Activated T-helper 2 cell treated with anti-CD3 and anti-CD28 coated beads, Interferon-gamma antibody, Interleukin-2, Interleukin-4, amounts not matched to agents 10 μg/mL and 5 μg/mL and 100 μg/mL, durations not matched to agents 14 hours and 24 hours and 36 hours (primary cell): ENCODE measurements at places on chromosomes 16 and 17.
A peak's percentile ranks its signal among the peaks of the same experiment; 100 is the strongest.

GRCh38 chr17:11997972-11998233 is 628 bp upstream of the ZNF18 start:
- no peaks in the 10 kb centered on the region for H3K27me3 ChIP-seq
- H3K27ac ChIP-seq, result peak overlapping the region; percentile 89
- DNase-seq, result no peak
- H3K36me3 ChIP-seq, result peaks cover 4% of the 10 kb centered on the region

DNA sequence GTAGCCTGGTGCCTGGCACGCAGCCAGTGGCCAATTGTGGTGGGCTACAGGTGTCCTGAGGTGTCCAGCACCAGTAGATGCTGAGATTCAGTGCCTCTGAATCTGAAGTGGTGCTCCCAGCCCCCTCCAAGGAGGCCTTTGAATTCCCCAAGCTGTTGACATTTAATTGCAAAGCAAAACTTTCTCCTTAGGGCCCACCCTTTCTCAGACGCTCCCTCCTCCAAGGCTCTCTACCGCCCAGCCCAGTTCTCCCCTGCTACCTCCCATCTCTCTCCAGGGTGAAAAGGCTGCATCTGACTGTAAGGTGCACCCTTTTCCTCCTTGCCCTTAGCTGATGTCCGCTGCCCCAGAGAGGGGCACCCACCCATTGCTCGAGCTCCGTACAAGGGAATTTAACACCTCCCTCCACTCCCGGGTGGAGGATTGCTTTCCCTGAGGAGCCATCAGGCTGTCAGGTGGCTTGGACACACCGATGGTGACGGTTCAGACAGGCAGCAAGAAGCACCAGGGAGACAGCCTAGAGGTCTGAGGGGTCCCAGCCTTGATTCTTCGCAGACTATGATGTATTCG is 1.7 kb downstream of the BEAN1 start:
- H3K4me1 ChIP-seq, result no peaks in the 10 kb centered on the region
- no peak for DNase-seq
- peaks cover 75% of the 10 kb centered on the region for H3K27me3 ChIP-seq

- H3K4me3 ChIP-seq, result no peak overlapping the region
- no peaks in the 10 kb centered on the region for H3K4me1 ChIP-seq
- peaks cover 5% of the 10 kb centered on the region for H3K27me3 ChIP-seq
- no peak overlapping the region for H3K27ac ChIP-seq
- no peaks in the 10 kb centered on the region for H3K36me3 ChIP-seq
Observed at GRCh38 chr16:6019490-6019991, 921.9 kb upstream of the EEF2KMT start.

- H3K4me1 ChIP-seq, result peaks cover 64% of the 10 kb centered on the region
- no peak for DNase-seq
- no peak overlapping the region for H3K27ac ChIP-seq
- H3K27me3 ChIP-seq, result no peaks in the 10 kb centered on the region
Observed at GRCh38 chr17:66429680-66430079, 127.3 kb downstream of the PRKCA start.

GRCh38 chr17:68734931-68735330 is 133.8 kb upstream of the FAM20A start:
- H3K27me3 ChIP-seq, result peaks cover 19% of the 10 kb centered on the region
- no peak for DNase-seq
- H3K36me3 ChIP-seq, result no peaks in the 10 kb centered on the region

GRCh38 chr16:89739383-89739782 is 18.0 kb downstream of the ZNF276 start:
- H3K27ac ChIP-seq, result no peak overlapping the region
- peaks cover 15% of the 10 kb centered on the region for H3K4me1 ChIP-seq
- H3K4me3 ChIP-seq, result no peak overlapping the region
- no peak for DNase-seq
- H3K36me3 ChIP-seq, result peaks cover 84% of the 10 kb centered on the region

- no peaks in the 10 kb centered on the region for H3K27me3 ChIP-seq
- no peak overlapping the region for H3K27ac ChIP-seq
- H3K4me1 ChIP-seq, result peaks cover 22% of the 10 kb centered on the region
- H3K36me3 ChIP-seq, result no peaks in the 10 kb centered on the region
- no peak for DNase-seq
Observed at GRCh38 chr16:67517661-67518423, 10.8 kb upstream of the RIPOR1 start.

GRCh38 chr17:17859909-17860765 is 23.4 kb upstream of the SREBF1 start:
- DNase-seq, result peak; percentile 50
- H3K36me3 ChIP-seq, result no peaks in the 10 kb centered on the region
- H3K27ac ChIP-seq, result no peak overlapping the region

- peak within 1 kb of the TSS; percentile 81 for H3K27ac ChIP-seq
- H3K4me1 ChIP-seq, result peaks cover 23% of the 10 kb centered on the region
- DNase-seq, result peak; percentile 55
- peaks cover 3% of the 10 kb centered on the region for H3K27me3 ChIP-seq
- H3K36me3 ChIP-seq, result no peaks in the 10 kb centered on the region
Observed at GRCh38 chr16:566475-567372, at the start of gene NHLRC4. NHLRC4 (plus strand) TSS chr16:567005; CDS start chr16:568048, 1,043 bp downstream.

DNA sequence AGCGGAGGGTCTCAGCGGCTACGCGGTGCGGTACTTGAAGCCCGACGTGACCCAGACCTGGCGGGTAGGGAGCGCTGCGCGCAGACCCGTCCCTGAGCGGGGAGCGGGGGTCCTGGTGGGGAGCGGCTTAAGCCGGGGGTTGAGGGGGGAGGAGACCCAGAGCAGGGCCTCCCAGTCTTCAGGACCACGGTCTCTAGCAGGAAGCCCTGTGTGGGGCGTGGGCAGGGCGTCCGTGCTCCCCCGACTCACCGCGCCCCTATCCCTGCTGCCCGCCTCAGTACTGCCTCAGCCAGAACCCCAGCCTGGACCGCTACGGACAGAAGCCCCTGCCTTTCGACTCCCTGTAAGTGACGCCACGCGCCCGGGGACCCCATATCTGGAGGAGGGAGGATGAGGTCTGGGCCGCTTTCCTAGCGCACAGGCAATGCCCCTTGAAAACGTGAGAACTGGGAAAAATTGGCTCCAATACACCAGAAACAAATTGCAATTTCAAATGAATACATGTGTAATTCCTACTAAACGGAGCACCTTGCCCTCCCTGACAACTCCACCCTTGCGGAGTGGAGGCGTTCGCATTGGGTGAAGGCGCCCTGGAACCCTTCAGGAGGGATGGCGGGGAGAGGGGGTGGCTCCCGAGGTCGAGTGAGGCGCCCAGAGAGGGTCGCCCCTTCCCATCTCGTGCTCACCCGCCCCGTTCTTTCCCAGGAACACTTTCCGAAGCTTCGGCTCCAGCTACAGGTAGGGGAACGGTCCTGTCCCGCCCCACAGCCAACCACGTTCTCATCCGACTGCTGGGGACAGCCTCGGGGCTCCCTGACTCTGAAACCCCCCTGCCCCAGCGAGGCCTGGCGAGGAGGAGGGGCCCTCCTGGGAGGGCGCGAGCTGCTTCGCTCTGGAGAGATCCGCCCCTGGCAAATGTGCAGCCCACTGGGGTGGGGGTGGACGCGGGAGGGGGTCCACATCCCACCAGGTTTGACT is 14.6 kb upstream of the CNGB1 start:
- peaks cover 11% of the 10 kb centered on the region for H3K4me1 ChIP-seq
- H3K27ac ChIP-seq, result no peak overlapping the region
- no peaks in the 10 kb centered on the region for H3K36me3 ChIP-seq
- H3K27me3 ChIP-seq, result peaks cover 12% of the 10 kb centered on the region
- no peak for DNase-seq

DNA sequence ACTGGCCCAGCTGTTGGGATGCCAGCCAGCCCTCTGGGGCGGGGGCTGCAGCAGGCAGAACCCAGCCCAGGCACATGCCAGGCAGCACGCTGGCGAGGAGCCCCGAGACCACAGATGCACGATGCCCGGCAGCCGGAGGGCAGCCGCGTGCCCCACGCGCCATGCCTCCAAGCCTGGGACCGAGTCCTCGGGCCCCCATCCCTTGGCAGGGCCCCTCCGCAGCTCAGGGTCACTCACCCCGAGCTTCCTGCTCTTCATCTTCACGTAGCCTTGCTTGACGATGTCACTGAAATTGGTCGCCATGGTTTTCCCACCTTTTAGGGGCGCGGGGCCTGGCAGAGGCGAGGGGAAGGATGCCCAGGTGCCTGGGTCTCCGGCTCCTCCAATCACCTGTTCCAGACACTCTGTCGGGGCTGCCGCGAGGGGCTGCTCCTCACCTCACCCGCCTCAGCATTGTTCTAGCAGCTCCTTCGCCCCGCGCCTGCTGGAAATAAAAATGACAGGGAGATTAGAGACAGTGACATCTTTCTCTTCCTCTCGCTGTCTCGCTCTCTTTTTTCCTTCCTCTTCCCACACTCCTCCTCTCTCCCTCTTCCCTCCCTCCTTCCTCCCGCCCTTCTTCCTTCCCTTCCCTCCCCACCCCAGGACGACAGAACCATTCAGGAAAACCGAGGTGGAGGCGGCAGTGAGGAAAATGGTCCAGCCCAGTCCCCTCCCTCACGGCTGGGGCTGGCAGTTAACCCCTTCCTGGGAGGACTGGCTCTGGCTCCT is 6.9 kb downstream of the DOK4 start:
- H3K4me1 ChIP-seq, result peaks cover 12% of the 10 kb centered on the region
- no peaks in the 10 kb centered on the region for H3K36me3 ChIP-seq
- DNase-seq, result no peak
- no peak overlapping the region for H3K4me3 ChIP-seq
- no peak overlapping the region for H3K27ac ChIP-seq

GRCh38 chr16:78004517-78004916 is 17.8 kb upstream of the CLEC3A start:
- no peak for DNase-seq
- no peak overlapping the region for H3K4me3 ChIP-seq
- peaks cover 2% of the 10 kb centered on the region for H3K4me1 ChIP-seq
- H3K27ac ChIP-seq, result no peak overlapping the region
- no peaks in the 10 kb centered on the region for H3K27me3 ChIP-seq

GRCh38 chr17:3928406-3928805 is 12.1 kb upstream of the P2RX1 start:
- H3K27me3 ChIP-seq, result no peaks in the 10 kb centered on the region
- peaks cover 51% of the 10 kb centered on the region for H3K36me3 ChIP-seq
